ENCODE measurements at places on chromosomes 6 and 20. TPM values are rescaled to one million over a fixed set of nuclear protein-coding genes. Genes with fewer than 3 reads are reported as not detected.

Gene BPIFB2
- not detected for total RNA-seq

- DNase-seq = no peak
- no peaks in the 10 kb centered on the region for H3K4me1 ChIP-seq
- no peaks in the 10 kb centered on the region for H3K36me3 ChIP-seq
Observed at GRCh38 chr6:3347826-3348225, 89.1 kb downstream of the PSMG4 start.

GRCh38 chr20:61940976-61941720 is 124.5 kb downstream of the TAF4 start:
- no peak for DNase-seq
- no peaks in the 10 kb centered on the region for H3K27me3 ChIP-seq
- H3K36me3 ChIP-seq = no peaks in the 10 kb centered on the region
- no peak overlapping the region for H3K27ac ChIP-seq

Gene NOX3
- not detected for total RNA-seq

DNA sequence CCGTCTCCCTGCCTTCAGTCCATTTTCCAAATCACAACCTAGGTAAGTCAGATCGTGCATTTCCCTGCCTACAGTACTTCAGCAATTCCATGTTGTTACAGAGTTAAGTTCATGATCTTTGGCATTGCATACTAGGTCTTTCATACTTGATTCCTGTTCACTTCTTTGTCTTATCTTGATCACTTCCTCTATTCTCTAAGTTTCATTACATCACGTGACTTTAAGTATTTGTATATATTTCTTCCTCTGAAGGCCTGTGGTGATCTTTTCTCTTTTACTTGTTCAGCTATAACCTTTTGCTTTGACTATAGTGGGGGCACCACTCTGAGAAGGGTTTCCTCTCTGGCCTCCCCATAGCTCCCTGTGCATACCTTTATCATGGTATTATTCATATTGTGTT is 100.2 kb downstream of the TRMT11 start:
- no peak overlapping the region for H3K4me3 ChIP-seq
- peaks cover 10% of the 10 kb centered on the region for H3K4me1 ChIP-seq
- no peaks in the 10 kb centered on the region for H3K27me3 ChIP-seq
- no peaks in the 10 kb centered on the region for H3K36me3 ChIP-seq

DNA sequence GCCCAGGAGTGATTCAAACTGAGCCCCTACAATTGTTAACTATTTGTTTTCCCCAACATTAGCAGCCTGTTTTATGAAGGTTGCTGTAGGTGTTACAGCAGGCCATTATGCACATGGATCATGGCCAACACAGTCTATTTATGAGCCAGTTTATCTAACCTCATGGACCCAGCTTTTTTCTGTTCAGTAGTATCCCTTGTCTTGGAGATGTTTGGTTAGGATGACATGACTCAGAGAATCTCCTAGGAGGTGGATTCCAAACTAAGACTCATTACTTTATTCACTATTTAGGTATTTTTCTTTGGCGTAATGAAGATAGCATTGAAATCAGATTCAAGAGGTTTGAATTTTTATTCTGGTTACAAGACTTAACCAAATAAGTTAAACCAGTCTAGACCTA is 62.8 kb upstream of the TFB1M start:
- no peak overlapping the region for H3K4me3 ChIP-seq
- H3K4me1 ChIP-seq = no peaks in the 10 kb centered on the region
- H3K27me3 ChIP-seq = peaks cover 2% of the 10 kb centered on the region
- DNase-seq = no peak
- no peaks in the 10 kb centered on the region for H3K36me3 ChIP-seq

- no peaks in the 10 kb centered on the region for H3K27me3 ChIP-seq
- no peaks in the 10 kb centered on the region for H3K4me1 ChIP-seq
- H3K36me3 ChIP-seq = no peaks in the 10 kb centered on the region
- H3K4me3 ChIP-seq = no peak overlapping the region
- no peak overlapping the region for H3K27ac ChIP-seq
Observed at GRCh38 chr6:152068622-152069261, 261.3 kb downstream of the ESR1 start.

DNA sequence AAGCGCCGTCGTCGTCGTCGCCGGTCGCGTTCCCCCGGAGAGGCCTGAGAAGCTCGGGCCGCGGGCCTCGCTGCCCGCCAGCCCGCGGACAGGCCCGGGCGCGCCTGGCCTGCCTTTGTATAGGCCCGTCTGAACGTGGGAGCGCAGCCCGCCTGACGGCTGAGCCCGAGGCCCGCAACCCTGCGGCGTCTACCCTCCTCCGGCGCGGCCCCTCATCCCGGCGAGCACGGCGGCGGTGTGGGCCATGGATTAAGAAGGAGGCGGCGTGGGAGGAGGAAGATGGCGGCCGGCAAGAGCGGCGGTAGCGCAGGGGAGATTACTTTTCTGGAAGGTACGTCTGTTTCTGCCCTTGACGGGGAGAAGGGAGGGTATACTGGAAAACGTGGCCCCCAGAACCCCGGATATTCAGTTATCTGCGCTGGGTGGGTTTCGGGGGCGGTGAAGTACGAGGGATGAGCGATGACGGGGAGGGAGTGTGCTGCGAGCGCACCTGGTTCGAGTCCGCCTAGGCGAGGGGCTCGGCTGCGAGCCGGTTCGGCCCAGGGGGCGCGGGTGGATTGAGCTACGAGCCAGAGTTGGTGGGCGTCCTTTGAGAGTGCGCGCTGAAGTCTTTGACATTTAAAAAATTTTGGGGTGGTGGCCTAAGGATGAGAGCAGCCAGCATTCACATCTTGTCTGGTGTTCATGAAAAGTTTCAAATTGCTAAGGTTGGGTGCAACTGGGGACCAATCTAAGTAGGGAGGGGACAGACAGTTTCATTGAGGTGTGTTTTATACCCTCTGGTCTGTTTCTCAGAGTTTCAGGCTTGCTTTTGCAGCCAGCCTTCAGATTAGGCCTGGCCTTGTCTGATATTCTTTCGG is 796 bp downstream of the SENP6 start:
- H3K36me3 ChIP-seq = peaks cover 27% of the 10 kb centered on the region
- H3K4me1 ChIP-seq = peaks cover 55% of the 10 kb centered on the region
- no peaks in the 10 kb centered on the region for H3K27me3 ChIP-seq
- peak overlapping the region; percentile 88 for H3K27ac ChIP-seq

DNA sequence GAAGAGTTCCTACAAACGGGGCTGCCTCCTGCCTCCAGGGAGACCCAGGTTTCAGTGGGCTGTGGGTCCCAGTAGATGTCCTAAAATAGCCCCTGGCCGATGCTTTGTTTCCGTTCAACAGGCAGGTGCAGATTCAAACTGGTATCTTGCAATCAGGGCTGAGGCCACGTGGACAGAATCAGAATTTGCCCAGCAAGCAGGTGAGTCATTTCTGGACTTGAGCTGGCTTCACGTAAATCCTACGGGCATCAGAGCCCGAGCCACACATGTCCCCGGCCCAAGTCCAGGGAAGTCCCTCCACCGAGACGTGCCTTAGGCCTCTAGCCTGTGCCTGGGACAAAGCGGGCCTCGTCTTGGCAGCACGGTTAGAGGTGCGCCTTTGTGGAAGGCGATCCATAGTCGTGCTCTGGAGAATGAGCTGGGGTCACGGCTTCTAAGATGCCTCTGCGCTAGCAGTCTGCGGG is 101.6 kb upstream of the FRMD1 start:
- peaks cover 9% of the 10 kb centered on the region for H3K27me3 ChIP-seq
- no peaks in the 10 kb centered on the region for H3K36me3 ChIP-seq
- no peaks in the 10 kb centered on the region for H3K4me1 ChIP-seq
